ENCODE measurements at places on chromosomes 7 and 10.
A peak's percentile ranks its signal among the peaks of the same experiment; 100 is the strongest.

GRCh38 chr7:157523371-157523765 is 186.6 kb downstream of the DNAJB6 start:
- DNase-seq: no peak

DNA sequence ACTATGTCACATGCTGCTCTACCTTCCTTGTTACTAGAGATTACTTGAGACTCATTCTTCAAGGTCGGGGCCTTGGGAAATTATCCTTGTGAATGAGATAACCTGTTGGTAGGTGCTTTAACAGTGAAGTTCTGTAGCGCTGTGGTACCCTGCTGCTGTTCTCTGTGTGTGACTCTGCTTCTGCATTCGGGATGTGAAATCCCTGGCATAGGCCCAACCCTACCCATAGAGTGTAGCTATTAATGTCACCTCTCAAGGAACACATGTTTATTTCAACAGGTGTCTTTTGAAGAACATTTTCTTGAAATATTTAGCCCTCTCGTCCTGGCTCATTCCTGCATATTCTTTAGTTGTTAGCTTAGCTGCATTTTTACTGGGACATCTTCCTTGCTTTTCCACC is 41.8 kb upstream of the TMEM236 start:
- no peak for DNase-seq

DNA sequence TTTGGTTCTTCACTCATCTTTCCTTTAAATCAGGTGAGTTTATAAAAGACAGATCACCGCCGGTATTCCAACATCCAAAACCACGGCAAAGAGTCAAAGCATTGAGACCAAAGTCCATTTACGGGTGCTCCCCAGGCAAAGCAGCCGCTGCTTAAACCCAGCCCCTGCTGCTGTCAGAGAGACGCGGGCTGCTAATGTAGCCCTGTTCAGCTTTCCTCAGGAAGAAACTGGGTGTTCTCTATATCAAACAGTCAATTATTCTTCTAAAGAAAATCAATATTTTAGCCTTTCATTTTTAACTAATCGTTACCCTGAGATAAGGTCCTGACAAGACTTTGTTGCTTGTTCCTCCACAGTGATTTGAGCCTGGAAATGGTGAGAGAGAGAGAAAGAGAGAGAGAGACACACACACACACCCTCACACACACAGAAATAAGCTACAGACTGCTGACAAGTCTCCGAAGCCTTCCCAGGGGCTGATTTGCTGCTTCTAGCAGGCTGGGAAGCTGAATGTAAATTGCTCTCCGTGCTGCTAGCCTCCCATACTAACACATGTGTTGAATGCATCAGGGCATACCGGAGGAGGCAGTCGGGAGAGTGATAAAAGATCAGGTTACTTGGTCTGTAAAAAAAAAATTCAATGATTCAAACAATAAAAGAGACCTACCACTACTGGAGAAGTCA is 183.0 kb upstream of the ANK3 start:
- peak; percentile 26 for DNase-seq

- no peak for DNase-seq
These were observed 102.8 kb downstream of the PIP4K2A start for GRCh38 chr10:22611425-22612115.

DNA sequence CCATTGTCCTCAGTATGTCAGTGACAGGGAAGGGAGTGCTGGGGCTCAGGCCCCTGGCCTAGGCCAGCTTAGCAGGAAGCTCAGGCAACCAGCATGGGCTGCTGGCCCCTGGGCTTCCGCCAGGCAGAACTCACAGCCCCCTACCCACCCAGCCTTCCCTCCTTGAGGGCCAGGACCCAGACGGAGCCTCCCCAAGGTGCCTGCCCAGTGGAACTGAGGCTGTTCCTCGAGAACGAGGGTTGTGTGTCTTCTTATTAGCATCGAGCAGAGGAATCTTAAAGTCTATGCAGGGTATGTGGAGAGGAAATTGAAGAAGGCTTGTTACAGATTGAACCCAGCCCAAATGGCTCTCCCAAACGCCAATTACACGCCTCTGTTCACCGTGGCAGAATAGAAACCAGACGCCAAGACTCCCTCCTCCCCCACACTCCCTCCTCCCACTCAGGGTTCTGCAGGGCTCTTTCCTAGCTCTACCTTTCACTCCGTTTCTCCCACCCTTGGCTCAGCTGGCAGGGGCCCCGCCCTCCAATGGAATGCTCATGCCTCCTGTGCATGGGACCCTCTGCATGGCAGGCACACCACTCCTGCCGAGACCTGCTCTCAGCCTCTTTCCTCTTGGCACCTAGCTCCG is 134.4 kb downstream of the ZMIZ1 start:
- DNase-seq: no peak

DNA sequence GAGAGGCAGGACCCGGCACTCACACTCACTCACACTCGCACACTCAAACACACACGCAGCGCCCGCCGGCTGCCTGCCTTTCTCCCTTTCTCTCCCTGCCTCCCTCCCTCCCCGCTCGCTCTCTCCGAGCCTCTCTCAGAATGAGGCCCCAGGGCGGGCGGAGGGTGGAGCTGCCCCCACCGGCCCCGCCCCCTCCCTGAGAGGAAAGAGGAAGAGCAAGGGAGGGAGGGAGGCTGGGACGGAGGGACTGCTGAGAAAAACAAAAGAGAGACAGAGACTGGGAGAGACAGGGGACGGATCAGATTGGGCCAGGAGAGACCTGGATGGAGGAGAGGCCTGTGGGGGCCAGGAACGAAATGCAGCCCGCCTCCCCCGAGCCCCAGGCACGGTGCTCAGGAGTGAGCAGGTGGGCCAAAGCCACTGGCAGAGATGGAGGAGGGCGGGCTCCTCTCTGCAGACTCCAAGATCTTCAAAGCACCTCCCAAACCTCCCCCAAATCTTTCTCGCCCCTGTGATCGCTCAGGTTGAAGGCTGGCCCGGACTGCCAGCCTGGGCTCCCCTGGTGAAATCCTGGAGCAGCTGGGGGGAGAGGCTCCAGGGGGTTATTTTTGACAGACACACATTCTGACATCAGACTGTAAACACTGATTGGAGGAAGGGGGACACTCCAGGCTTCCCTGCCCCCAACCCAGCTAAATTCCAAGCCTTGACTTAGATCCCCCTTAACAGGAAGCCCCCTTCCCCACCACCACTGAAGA is 5.1 kb downstream of the LDB1 start:
- peak; percentile 81 for DNase-seq

DNA sequence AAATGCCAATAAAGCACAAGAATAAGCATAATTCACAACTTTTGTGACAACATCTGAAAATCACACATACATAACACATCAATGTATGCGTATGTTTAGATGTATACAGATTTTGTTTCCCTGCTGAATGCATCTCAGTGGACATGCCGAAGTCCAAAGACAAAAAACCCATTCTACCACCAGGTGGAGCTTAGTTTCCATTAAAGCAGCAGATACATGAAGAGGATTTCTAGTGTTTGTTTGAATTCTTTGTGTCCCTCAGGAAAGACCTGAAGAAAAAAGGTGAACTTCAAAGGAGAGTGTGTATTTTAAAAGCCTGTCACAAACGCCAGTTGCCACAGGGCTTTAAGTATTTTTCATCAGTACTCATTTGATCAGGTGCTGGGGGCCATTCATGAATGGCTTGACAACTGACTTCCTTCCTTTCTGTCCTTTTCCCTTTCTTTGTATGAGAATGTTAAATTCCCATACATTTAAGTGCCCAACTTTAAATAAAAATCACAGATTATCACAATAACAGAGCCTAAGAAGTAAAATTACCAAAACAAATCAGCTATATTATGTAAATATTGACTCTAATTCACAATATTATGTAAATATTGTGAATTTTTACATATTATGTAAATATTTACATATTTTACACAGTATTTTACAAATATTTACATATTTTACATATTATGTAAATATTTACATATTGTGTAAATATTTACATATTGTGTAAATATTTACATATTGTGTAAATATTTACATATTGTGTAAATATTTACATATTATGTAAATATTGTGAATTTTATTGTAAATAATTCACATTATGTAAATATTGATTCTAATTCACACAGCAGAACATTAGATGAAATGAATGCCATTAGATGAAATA is 343.0 kb downstream of the CRPPA start:
- peak; percentile 61 for DNase-seq

DNA sequence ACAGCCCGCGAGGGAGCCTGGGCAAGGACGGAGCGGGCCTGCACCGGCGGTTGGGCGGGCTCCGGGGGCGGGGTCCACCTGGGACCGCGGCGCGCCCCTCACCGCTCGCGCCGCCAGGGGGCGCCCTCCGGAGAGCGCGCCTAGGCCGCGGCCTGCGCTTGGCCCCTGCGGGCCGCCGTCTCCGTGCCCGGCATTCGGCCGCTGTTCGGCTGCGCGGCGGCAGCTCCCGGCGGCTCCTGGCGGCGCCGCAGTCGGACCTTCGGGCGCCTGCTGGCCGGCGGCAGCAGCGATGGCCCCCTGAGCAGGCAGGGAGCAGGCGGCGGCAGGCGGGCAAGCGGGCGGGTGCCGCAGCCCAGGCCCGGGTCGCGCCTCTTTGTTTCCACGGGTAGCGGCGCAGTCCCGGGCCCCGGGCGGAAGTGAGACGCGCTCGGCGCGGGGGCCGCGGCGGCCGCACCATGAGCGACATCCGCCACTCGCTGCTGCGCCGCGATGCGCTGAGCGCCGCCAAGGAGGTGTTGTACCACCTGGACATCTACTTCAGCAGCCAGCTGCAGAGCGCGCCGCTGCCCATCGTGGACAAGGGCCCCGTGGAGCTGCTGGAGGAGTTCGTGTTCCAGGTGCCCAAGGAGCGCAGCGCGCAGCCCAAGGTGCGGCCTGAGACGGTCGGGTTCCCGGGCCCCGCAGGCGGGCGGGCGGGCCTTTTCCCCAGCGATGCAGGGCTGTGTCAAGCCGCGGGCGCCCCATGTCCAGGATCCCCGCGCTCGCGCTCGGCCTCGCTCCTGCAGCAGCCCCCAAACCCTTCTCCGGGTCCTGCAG is at the start of gene INTS15:
Gene INTS15, plus strand, starts transcription at position 193 of the 816 bp plus-strand sequence. Its CDS starts 263 bp downstream, at position 456.
- DNase-seq: peak; percentile 72

DNA sequence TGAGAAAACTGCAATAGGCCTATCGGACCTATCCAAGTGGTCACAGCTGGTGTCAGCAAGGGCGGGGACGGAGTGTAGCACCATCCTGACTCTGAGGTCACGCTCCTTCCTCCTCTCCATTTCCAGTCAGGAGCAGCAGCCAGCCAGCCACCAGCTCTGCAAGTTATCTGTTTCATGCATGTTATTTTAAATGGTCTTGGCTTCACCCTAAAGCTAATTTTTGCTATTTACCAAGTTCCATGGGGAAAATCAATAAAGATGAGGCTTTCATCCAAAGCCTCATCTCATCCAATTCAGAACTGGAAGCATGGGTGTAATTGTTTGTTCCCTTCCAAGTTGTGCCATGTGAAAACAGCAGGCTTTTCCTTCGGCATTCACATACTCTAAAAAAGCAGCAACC is 49.3 kb downstream of the ICA1 start:
- no peak for DNase-seq

DNA sequence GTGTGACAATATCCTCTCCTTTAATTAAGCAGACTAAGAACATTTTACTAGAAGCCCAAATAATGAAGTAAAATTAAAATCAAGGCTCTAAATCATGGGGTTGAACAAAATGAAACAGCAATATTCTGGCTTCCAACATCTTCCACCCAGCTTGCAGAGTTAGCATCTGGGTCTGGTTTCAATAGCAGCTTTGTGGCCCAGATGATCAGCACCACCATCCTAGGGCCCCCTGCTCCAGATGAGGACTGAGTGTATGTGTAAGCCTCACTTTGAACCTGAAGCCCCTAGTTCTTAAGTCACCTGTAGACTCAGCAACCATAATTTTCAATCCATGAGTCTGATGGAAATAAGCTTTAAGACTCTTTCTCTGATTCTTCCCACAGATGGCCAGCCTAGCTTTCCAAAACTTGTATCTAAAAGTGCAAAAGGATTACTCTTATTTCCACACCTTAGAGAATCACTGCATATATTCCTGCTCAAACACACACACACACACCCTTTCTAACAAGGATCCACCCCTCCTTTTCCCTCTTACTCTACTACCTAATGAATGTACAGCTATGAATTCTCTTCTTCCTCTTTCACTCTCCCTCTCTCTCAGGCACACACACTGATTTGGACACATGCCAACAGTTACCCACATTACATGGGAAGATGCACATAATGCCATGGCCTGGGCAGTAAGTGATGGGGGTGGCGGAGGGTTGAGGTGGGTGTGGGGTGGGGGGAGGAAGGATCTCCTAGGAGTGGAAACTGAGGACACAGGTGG is 3.5 kb downstream of the DENND11 start:
- DNase-seq: no peak

DNA sequence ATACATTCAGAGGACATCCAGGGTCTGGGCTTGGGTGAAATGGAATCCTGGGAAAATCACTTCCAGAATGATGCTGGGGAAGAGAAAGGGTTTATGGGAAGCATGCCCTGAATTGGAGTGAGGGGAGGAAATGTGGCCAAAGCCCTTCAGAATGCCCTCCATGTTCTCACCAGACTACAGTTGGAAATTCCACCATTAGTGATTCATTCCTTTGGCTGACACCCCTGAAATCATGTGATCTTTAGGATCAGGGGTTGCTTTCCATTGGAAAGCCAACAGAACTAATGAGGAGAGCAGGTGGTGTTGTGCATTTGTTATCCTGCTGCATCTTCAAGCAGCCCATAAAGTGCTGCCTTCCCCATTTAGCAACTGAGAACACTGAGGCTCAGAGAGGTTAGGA is 20.8 kb upstream of the RADIL start:
- no peak for DNase-seq

DNA sequence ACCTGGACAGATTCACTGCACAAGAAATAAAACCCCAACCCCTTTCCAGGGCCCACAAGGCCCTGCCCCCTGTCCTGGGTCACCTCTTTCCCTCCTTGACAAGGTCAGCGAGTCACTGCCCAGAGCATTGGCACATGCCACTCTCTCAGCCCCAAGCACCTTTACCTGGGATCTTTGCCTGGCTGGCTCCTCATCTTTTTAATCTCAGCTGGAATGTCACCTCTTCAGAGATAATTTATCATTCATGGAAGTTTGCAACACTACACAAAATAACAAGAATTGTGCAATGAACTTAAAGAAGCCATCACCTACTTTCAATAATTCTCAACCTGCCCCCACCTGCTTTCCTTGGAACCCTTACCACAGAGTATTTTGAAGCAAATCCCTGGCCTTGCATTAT is 19.2 kb downstream of the ANTXRL start:
- no peak for DNase-seq

All from NCI-H460 (cell line).